ENCODE measurements at places on chromosomes 2 and 18.

- DNase-seq: no peak
Measured at GRCh38 chr2:207403950-207404349, 125.8 kb upstream of the CREB1 start.

DNA sequence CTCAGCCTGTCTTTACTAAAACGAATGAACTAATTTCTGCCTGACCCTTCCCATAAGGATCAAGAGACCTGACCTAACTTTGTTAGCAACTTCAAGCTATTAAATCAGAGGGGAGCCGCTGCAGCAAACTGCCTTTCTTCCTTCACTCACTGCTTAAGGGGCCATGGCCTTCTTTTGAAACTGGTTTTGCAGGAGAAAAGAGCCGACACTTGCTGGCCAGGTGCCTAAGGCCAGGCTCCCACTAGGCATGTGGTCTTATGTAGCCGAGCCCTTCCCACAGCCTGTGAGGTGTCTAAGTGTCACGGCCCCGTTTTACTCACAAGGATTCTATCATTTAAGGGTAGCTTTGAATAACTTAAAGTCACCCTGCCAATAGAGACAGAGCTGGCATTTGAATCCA, 130.8 kb downstream of the ZNF236 start:
- DNase-seq: no peak

- no peak for DNase-seq
Measured at GRCh38 chr2:230668939-230669303, 43.7 kb upstream of the CAB39 start.

DNA sequence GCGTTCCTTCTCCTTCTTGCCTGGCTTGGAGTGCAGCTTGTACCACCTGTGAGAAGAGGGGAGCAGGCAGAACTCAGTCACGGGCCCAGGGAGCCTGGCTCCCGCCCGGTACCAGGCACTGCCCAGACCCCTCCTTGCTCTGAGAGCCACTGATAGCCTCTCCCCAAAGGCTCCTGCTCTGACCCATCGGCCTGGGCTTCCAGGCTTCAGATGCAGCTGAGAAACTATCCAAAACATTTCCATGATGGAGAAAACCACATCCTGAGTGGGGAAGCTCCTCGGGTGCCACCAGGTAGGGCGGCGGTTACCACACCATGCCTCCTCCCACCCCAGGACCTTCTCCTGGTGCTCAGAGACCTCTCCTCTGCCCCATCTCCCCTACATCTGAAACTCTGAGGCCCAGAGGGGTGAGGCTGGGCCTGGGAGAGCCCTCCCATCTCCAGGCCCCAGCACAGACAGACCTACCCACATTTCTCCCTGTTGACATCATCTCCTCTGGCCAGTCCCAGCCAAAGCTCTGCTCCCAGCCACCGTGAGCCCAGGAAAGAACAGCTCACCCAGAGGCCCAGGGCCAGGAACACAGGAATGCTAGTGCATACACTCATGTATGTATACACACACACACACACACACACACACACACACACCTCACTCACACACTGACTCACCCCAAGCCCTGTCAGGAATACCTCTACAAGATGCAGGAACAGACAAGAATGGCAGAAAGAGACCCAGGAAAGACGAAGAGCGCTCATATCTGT, 17.9 kb upstream of the SFXN5 start:
- DNase-seq: peak; percentile 99

DNA sequence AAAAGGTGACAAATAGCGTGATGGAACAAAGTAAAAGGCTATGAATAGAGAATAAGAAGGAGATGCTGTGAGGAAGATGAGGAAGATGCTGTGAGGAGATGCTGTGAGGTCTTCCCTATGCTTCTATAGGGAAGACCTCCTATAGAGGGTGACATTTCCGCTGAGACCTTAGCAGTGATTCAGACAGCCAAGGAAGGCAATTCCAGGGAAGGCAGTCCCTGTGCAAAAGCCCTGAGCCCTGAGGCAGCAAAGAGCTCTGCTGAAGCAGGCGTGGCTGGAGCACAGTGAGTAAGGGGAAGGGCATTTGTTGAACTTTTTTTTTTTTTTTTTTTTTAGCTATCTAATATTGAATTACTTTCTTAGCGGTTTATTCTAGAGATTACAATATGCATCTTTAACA, 142.7 kb upstream of the FOSL2 start:
- DNase-seq: peak; percentile 69

GRCh38 chr18:38402509-38402908, 836.9 kb upstream of the CELF4 start:
- DNase-seq: no peak

DNA sequence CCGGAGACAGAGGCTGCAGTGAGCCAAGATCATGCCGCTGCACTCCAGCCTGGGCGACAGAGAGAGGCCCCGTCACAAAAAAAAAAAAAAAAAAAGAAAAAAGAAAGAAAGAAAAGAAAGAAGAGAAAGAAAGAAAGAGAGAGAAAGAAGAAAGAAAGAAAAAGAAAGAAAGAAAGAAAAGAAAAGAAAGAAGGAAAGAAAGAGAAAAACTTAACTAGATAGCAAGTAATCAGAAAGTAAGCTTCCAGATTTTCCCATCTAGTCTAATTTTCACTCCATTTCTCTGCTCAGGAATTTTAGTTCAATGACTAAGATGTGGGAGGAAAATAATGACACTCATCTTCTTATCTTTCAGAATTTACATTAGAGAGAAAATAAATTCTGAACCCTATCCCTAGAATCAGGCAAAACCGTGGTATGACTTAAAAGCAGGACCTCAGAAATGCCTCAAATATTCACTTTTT, 2.4 kb downstream of the GFPT1 start:
- DNase-seq: peak; percentile 21

DNA sequence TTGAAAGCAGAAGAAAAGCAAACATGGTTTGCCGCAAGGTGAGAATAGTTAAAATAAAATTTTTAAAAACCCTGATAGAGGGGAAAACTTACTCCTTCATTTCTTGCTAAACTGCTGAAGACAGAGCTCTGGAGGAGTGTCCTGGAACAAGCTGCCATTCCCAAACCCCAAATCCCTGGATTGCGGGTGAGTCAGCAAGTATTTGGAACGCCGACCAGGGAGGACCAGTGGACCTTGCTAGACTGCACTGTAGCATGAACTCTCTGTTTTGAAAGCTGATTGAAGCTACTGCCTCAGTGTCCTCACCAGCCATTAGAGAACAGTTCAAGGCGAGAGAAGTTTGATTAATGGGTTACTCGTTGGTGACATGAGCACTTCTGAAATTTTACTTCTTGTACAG, 99.4 kb upstream of the RASGRP3 start:
- peak; percentile 65 for DNase-seq

Measured in AG10803 (cell line).